ENCODE measurements at places on chromosomes 2 and 18.
A peak's percentile ranks its signal among the peaks of the same experiment; 100 is the strongest.

DNA sequence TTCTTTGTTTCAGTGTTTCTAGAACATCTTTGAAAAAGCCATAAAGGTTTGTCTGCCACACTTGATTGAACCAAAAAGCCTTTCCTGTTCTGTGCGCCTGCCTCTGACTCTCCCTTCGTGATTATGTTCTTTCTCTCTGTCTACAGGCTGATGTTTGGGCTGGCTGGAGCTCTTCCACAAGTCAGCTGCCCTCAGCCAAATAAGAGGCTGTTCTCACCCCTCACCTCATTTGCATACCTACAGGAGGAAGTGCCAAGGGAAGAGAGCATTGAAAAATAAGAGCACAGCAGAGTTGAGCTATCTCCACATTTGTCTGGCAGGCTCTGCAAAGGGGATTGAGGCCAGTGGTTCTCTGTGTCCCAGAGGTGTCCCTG lies 15.8 kb downstream of the INPP5D start:
- DNase-seq: no peak

DNA sequence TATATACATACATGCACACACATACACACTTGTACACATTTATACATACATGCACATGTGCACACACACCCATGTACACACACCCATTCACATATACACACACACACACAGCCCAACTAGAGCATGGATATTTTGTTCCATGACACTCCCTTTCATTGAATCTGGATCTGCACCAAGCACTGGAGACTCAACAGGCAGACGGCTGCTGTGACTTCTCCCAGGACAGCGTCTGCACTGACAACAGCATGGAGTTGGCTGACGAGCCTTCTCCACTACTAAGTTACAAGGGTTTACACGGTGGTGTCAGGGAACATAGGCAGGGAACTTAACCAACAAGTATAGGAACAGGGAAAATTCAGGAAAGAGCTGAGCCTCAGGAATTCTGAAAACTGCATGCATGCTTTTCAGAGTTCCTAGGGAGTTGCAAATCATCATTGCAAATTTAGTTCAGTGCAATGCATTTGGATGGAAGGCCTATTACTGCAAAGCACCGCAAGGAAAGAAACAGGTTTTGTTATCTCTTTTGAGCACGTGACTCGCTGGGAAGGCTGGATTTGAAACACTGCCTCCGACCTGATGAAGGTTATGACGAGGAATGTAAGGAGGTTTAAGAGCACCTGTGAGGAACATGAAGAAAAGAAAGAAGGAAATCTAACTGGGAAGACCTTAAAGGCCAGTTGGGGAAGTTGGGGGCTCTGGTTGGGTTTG lies 35.9 kb downstream of the TMEM18 start:
- DNase-seq: no peak

- no peak for DNase-seq
Observed at GRCh38 chr2:34570266-34570872, 971.3 kb upstream of the FAM98A start.

DNA sequence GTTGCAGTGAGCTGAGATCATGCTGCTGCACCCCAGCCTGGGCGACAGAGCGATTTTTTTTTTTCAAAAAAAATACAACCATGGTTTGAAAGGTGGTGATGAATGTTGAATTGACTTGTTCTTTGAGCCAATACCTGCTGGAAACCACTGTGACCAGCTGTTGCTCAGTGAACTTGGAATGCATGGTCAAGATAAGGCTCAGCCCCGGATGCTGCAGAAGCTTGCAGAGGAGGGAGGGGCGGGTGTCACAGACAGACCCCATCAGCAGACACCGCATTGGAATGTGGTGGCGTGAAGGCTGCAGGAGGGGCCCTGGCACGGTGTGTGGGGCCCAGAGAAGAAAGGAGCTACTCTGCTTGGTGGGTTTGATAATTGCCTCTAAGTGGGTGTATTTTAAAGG lies 91.6 kb downstream of the ITGB1BP1 start:
- peak; percentile 22 for DNase-seq

GRCh38 chr18:22177327-22177871 lies 8.0 kb downstream of the GATA6 start:
- no peak for DNase-seq

- no peak for DNase-seq
Observed at GRCh38 chr18:3358310-3358709, 91.7 kb upstream of the TGIF1 start.

Measured in fibroblast of skin of right quadriceps (primary cell).